ENCODE measurements at places on chromosomes 5 and 9. TPM values are rescaled to one million over a fixed set of nuclear protein-coding genes. Genes with fewer than 3 reads are reported as not detected.

Gene GLRA1
- total RNA-seq: not detected

Gene KLHL3
- total RNA-seq: 26.2 TPM

Gene HTR1A
- 0.68 TPM for total RNA-seq

Gene BARHL1
- total RNA-seq: not detected

GRCh38 chr5:3994628-3995027 is 399.0 kb downstream of the IRX1 start:
- DNase-seq: no peak

DNA sequence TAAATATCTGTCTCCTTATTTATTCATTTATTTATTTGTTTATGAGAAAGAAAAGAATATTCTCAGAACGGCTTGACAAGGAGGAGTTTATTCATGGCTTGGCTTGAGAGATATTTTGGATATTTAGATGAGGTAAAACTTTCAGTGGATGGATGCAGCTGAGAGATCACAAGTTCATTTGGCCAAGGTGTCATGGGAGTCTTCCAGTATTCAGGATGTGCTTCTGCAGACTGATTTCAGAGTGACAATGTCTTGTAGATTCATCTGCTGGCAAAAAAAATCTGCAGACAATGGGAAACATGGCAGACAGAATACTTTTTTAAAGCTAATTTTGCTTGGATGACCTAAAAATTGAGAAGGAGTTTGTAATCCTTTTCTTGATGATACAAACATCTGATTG is 38.5 kb downstream of the XRCC4 start:
- no peak for DNase-seq

GRCh38 chr5:120092649-120093048 is 371.5 kb upstream of the PRR16 start:
- no peak for DNase-seq

DNA sequence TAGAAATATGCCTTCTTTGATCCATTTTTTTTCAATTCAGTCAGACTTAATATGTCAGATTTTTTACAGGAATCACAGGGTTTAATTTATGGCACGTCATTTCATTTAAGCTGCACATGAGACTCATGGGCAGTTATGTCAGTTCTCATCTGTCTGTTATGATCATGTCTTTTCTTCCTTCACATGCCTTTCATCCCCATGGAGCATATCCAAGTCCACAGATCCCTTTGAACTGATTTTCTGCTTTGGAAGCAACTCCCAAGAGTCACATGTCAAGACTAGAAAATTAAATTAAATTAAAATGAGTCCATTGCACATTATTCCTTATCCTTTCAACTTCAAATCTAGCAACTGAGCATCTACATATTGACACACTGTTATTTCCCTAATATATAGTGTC is 1274.0 kb upstream of the C9orf72 start:
- DNase-seq: no peak

DNA sequence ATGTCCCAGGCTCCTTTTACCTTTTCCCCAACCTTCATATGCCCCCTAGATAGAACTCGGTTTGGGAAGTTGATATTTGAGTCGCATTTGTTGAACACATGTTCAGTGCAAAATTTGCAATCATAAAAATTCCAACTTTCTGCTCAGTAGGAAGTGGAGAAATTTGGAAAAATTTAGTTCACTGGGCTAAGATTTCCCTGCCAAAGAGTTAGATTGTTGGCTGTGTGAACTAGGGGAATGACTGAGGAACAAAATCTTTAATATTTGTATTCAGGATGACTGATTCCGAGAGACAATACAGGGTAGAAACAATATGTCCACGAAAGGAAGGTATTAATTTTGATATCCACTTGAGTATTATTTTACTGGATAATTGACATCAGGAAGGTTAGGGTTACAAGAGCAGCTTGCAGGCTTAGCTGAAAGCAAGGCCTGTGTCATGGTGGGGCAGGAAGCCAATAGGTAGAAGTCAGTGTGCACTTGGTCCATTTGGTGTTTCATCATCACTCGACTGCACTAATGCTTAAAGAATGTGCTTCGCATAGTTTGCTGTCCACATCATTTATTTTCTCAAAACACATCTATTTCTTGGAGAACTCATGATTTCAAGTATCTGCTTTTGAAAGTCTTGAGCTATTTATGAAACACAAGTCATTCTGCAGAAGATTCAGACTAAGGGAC is 59.4 kb upstream of the GNA14 start:
- no peak for DNase-seq

DNA sequence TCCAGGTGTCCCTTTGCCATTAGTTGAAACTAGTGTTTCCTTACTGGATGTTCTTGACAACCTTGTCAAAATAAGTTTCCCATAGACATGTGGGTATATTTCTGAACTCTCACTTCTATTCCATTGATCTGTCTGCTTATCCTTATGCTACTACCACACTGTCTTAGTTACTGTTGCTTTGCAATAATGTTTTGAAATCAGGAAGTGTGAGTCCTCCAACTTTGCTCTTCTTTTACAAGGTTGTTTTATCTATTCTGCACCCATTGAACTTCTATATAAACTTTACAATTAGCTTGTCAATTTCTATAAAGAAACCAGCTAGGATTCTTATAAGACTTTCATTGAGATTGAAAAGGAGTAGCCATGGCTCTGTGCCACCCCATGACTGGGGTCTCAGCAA is 24.3 kb downstream of the CD14 start:
- DNase-seq: no peak

- no peak for DNase-seq
Measured at GRCh38 chr5:112951124-112951702, 25.4 kb upstream of the DCP2 start.

DNA sequence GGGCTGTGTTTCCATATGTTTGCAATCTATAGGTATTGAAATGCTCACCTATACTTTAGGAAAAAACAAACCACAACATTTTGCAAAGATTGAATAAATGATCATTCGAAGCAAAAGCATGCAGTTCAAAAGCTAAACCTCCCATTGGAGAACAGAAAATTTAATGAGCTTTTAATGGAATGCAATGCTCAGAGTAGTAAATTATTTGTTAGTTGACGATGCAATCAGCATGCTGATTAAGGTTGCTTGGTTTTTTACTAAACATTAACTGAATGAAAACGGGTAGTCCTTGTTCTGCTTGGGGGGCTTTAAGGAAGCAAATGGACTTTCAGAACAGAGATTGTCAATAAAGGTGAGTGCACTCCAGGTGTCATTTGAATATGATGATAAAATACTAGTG is 123.3 kb upstream of the TMEM161B start:
- DNase-seq: no peak

- DNase-seq: peak; percentile 30
Measured at GRCh38 chr9:1939926-1940368, 75.2 kb upstream of the SMARCA2 start.

Data from testis (tissue), 5 donors.